Bronchial smooth muscle cell (primary cell): ENCODE measurements at places on chromosomes 16 and 17. TPM values are rescaled to one million over a fixed set of nuclear protein-coding genes. Genes with fewer than 3 reads are reported as not detected.

Gene GRB2
- total RNA-seq: 41.0 and 50.4 TPM in 2 replicates

Gene ABHD15
- 7.7 and 8.2 TPM in 2 replicates for total RNA-seq

Gene AANAT
- total RNA-seq: not detected in 2 replicates

Gene KRTAP9-2
- not detected in 2 replicates for total RNA-seq

Gene SPIRE2
- 1.5 and 1.6 TPM in 2 replicates for total RNA-seq

Gene PYCARD
- 105 and 171 TPM in 2 replicates for total RNA-seq

Gene CIBAR2
- total RNA-seq: not detected in 2 replicates

Gene PTX4
- not detected in 2 replicates for total RNA-seq

Gene C1QTNF1
- total RNA-seq: 4.7 and 5.4 TPM in 2 replicates

Gene TBX21
- total RNA-seq: not detected in 2 replicates

Gene SLFN13
- total RNA-seq: 1.3 and 2.1 TPM in 2 replicates

Gene CMTM1
- total RNA-seq: 0.95 and 1.5 TPM in 2 replicates

Gene IKZF3
- total RNA-seq: under 0.01 TPM in 1 of 2 replicates, not detected in the other

Gene KRT31
- not detected in 2 replicates for total RNA-seq

Gene SUPT4H1
- 42.9 and 50.0 TPM in 2 replicates for total RNA-seq

Gene CHD9NB
- 2.0 and 5.5 TPM in 2 replicates for total RNA-seq

Gene INCA1
- 0.09 and 0.32 TPM in 2 replicates for total RNA-seq

Gene LRRC37A2
- total RNA-seq: 1.4 and 3.2 TPM in 2 replicates

Gene NPIPA5
- total RNA-seq: 0.79 and 2.3 TPM in 2 replicates

Gene KRTAP9-4
- total RNA-seq: not detected in 2 replicates

Gene GLP2R
- not detected in 2 replicates for total RNA-seq

Gene OSGIN1
- total RNA-seq: 1.9 and 2.7 TPM in 2 replicates

Gene CD7
- 0.43 TPM in 1 of 2 replicates, not detected in the other for total RNA-seq

Gene NPIPA3
- 0.47 and 1.6 TPM in 2 replicates for total RNA-seq

Gene RASL10B
- total RNA-seq: 1.1 and 1.3 TPM in 2 replicates

Gene CCDC154
- 0.32 and 0.43 TPM in 2 replicates for total RNA-seq

Gene OMG
- total RNA-seq: 5.1 and 8.5 TPM in 2 replicates

Gene CNGB1
- total RNA-seq: not detected in 2 replicates

Gene BICDL2
- 0.17 and 0.32 TPM in 2 replicates for total RNA-seq

Gene SEBOX
- total RNA-seq: not detected in 2 replicates

Gene TEX19
- under 0.01 TPM in 1 of 2 replicates, not detected in the other for total RNA-seq

Gene HOXB1
- not detected in 2 replicates for total RNA-seq

Gene GPR142
- total RNA-seq: 0.16 TPM in 1 of 2 replicates, not detected in the other

Gene SLC6A4
- under 0.01 and 0.16 TPM in 2 replicates for total RNA-seq

Gene CCL11
- 0.52 TPM in 1 of 2 replicates, not detected in the other for total RNA-seq

Gene HOXB4
- total RNA-seq: 1.7 and 3.3 TPM in 2 replicates

Gene SLC25A10
- total RNA-seq: 2.7 and 5.4 TPM in 2 replicates

Gene ZNF267
- total RNA-seq: 8.2 and 10.1 TPM in 2 replicates

Gene TBC1D26
- under 0.01 and 0.09 TPM in 2 replicates for total RNA-seq

Gene C17orf67
- 0.32 and 0.60 TPM in 2 replicates for total RNA-seq

Gene SP6
- under 0.01 TPM in 2 replicates for total RNA-seq

Gene SLC5A10
- total RNA-seq: not detected in 2 replicates
